ENCODE measurements at places on chromosomes 7 and 10.

DNA sequence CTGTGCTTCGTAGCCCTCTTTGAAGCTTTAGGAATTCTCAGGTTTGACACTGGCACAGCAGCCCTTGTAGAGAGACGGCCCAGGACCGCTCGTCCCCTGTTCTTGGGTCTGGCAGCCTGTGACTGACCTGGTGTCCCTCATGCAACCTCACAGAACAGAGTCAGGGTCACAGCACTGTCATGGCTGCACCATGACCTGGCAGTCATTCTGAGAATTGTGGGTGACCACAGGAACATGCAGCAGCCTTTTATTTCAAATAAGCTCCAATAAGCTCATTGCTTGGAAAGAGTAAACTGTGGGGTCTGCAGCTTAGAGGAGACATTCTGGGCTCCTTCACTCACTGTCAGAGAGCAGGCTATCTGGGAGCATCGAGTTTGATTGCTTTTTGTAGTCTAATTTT lies 42.5 kb downstream of the MYO1G start:
- DNase-seq = no peak

GRCh38 chr7:124652237-124652636 lies 113.4 kb downstream of the GPR37 start:
- DNase-seq = no peak

DNA sequence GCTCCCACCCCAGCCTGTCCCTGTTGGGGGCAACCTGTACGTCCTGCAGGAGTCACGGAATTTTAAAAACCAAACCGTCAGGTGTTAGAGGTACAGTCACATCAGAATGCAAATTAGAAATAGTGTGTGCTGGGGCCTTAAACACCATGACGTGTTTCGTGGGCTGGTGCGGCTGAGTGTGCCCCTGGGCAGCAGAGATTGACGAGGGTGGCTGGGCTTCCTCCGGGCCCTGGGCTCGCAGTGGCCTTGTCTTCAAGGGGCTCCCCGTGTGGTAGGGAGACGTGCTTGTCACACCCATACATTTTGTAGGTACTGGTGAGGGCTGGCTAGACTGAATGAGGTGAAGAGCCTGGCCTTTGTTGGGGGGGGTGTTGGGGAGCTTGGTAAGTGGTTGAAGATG lies 7.6 kb downstream of the MGMT start:
- DNase-seq = no peak

DNA sequence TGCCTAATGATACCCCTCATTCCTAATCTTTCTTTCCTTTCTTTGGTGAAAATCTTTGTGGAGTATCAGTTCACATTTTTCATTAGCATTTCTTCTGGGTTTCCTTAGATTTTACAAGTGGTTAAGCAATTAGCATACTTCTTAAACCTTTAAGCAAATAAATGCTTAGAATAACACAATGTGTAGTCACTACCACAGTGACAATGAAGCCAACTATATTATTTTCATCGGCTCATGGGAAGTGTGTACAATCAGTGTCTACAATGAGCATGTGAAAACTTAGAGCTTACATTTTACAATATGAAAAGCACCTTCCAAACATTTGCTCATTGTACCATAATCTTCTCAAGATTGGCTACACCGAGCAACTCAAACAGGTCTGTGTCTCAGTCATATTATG lies 176.2 kb upstream of the PLXNA4 start:
- DNase-seq = no peak

- no peak for DNase-seq
These were observed 15.3 kb downstream of the WNT16 start for GRCh38 chr7:121344093-121344492.

DNA sequence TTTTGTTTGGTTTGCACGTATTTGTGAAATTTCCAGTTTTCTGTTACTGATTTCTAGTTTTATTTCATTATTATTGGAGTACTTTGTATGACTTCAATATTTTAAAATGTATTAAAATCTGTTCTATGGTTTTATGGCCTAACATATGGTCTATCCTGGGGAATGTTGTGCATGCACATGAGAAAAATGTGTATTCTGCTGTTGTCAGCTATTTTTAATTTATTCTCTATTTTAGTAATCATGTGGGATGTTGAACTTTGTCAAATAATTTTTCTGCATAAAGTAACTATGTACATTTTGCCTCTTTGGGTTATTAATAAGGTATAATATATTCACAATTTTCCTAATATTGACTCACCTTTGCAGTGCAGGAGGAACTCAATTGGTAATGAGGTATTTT lies 46.7 kb downstream of the EBLN1 start:
- no peak for DNase-seq

DNA sequence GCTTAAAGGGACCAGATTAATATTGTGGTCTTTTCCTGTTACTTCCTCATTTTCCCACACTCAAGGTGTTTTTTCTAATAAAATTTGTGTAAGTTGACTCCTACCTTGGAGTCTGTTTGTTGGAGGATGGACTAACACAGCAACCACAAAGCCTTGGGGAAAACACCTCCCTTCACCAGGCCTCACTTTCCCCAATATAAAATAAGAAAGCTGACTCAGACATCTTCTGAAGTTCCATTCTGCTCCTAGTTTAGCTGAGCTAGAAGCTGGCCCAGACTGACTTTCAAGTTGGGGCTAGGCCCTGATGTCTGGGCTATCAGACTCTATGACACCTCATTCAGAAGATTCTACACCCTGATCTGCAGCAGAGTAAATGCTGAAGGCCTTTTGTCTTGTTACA lies 73.0 kb upstream of the ADRB1 start:
- DNase-seq = no peak

DNA sequence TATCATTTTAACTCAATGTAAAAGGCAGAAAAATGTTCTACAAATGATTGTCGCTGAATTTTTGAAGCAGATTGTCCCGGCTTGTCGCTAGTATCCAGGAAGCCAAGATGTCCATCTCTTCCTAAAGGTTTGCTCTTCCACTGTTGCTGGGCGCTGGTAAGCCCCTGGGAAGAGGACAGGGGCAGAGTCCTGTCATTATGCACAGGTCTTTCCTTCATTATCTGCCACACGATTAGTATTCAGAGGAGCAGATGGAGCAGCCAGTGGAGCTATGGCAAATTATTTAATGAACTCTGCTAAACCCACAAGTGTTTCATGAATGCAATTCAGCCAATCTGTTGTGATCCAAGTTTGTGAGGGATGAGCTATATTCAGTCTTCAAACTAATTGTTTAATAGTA lies 499.1 kb upstream of the NRP1 start:
- DNase-seq = no peak

GRCh38 chr10:48302515-48303476 lies 3.7 kb upstream of the MAPK8 start:
- DNase-seq = no peak

DNA sequence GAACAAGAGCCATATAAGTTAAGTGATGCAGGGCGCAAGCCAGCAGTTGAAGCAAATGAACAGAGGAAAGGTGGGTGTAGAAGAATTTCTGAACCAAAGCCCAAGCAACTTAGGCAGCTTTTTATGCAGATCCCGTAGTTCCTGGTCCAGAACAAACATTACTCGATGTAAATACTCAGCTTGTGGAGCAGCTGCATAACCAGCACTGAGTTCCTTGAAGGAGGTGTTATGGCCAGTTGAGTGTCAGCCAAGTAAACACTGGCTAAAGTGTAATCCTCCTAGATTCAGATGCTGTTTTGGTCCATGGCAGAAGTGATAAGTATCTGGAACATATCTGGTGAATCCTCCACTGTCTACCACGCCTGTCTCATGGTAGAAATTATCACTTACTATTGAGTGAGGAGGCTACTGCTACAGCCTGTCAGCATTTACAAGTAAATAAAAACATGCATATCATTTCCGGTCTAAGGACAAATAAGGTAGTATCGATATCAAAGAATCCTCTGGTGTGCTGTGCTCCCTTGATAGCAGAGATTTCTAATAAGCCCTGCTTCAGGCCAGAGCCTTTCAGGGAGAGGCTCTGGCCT lies 213.9 kb downstream of the DYNC1I1 start:
- no peak for DNase-seq

GRCh38 chr7:148813890-148814289 lies 70.2 kb downstream of the EZH2 start:
- DNase-seq = no peak

DNA sequence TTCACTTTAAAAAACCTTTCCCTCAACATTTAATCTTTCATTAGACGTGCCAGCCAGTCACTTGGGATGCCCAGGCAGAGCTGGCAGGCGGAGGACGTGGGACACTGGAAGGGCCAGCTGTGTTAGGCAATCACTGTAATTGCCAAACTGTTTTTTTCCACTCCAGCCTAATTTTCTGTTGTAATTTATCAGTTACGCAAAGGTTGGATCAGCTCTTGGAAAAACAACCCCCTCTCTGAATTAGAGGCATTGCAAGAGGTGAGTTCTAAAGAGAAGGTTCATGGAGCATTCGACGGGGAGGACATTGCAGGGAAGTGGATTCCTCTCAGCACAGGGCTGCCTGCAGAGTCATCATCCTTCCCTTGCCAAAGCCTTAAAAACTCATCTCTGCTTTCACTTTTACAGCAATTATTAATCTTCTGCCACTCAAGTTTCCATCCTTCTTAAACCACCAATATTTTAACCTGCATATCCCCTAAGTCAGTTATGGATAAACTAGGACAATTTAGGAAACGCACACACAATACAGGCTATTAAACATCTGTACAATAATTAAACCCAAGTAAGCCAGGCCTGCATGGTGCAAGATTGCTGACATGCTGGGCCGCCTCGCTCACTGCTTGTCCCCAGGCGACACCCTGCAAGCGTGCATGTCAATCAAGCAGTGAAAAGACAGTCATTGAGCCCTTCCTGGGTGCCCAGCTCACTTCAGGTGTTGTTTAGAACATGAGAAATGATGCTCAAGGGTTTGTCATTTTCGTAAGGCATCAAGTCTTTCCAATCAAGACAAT lies 272.3 kb upstream of the RNF32 start:
- no peak for DNase-seq

DNA sequence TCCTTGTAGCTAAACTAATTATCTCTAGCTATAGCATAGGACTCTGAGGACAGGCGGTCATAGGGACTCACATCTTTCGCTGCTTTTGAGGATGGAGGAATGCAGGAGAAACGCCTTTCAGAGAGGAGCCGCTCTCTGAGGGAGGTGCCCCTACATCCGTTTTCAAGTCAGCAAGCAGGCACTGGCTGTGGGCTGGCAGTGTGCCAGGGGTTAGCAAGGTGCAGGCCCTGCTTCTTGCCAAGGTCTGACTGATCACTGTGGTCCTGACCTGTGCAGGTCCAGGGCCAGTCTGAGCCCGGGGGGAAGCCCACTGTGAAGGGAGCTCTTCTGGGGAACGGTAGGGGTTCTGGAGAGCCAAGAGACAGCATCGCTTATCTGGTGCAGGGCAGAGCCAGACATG lies 89.4 kb downstream of the SH3PXD2A start:
- DNase-seq = peak; percentile 79

GRCh38 chr7:4209126-4209525 lies 473.0 kb upstream of the FOXK1 start:
- DNase-seq = no peak

DNA sequence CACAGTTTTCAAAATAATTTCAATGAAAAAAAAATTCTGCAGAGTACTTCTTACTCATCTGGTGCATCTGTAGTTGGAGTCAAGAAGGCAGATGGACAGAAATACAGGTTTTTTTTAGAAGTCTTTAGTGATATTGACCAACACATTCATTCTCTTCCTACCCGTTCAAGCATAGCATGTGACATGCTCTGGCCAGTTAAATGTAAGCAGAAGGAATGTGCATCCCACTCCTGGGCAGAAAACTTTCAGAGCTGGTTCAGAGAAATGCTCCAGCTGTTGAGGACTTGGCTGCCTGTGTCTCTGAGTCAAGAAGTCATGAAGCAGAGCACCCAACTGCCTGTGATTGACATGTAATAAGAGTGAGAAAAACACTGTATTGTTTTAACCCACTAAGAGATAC lies 665.3 kb upstream of the IGFBP3 start:
- no peak for DNase-seq

DNA sequence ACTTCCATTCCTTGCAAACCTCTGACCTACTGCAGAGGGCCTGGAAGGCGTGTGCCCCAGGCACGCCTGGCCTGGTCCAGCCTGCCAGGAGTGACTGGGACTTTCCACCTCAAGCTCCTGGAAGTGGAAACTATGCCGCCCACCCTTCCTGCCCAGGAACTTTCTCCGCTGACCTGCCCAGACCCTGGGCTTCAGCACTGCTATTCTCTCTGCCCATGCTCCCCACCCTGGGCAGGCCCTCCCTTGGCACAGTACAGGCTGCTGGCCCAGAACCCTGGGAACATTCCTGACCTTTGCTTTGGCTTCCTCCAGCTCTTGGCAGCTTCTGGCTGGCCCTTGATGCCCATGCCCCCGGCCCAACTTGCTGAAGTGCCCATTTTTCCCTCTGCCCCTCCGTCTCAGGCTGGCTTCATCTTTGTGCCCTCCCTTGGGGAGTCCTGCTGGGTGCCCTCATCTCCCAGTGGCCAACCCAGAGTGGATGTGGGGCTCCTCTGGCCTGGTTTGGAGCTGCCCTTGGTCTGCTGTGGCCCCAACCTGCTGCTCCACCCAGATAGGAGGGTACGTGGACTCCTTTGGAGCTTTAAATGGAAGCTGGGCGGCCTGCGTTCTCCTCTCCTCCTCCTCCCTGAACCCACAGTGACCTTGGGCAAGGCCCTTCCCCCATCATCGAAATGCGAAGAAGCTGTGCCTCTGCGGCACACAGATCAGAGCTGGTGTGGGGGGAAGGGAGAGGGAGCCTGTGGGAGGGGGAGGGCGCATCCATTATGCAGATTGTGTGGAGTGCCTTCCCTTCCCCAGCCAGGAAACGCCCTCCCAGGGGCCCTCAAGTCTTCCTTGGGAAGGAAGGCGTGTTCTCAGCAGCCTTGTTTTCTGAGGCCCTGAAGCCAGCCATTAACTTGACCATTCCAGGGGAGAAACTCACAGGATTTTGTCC lies 3.4 kb downstream of the MMRN2 start:
- no peak for DNase-seq

- DNase-seq = no peak
These were observed 12.0 kb upstream of the CARD11 start for GRCh38 chr7:3055626-3056025.

GRCh38 chr10:76892766-76893479 lies 744.7 kb downstream of the KCNMA1 start:
- no peak for DNase-seq

- no peak for DNase-seq
These were observed 142.7 kb downstream of the TRIL start for GRCh38 chr7:28815369-28815927.

- no peak for DNase-seq
These were observed 33.5 kb downstream of the HYCC1 start for GRCh38 chr7:22980422-22980821.

DNA sequence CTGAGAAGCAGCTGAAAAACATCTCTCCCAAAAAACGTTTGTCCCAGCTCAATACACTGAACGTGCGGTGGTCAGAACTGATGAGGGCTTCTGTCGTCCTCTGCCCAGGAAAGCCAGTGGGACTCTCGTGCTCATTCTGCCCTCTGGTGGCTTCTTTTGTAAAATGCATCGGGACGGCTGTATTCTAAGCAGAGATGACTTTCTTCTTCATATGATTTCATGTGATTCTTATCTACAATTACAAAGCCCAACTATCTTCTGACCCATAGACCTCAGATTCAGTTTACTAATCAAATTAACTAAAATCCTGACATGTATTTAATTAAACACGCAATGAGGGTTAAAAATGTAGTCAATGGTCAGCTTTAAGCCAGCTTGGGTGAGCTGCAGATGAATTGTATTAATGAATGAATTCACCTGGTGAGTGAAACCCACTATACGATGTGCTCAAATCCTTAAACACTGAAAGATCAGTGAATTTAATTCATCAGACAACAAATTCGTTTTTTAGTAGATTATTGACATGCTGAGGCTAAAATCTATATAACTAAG lies 117.6 kb upstream of the FAM204A start:
- peak; percentile 64 for DNase-seq
